ENCODE measurements at places on chromosomes 1 and 21.

GRCh38 chr21:32547018-32547417, 38.3 kb downstream of the TCP10L start:
- no peak for DNase-seq

DNA sequence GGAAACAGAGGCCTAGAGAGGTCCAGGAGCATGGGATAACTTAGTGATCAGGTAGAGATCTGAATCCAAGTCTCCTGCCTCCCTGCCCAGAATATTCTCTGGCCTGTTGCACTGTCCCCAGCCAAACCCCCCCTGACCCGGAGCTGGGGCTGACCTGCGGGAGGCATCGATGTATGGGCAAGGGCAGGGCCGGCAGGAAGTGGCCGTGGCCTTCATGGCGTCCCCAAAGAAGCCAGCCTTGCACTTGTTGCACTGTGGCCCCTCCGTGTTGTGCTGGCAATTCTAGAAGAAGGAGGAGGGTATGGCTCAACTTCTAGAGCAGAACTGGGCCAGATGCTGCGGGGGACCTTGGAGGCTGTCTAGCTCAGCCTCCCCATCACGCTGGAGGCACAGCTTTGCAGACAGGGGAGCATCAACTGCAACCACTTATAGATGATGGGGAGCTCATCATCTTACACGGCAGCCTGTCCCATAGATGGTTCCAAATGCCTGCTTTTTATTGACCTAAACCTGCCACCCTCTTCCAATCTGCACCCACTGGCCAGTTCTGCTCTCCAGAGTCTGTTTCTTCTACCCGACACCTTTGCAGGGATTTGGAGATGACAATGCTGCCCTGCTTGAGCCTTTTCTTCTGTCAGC, 58.2 kb downstream of the HSPG2 start:
- DNase-seq, result no peak

DNA sequence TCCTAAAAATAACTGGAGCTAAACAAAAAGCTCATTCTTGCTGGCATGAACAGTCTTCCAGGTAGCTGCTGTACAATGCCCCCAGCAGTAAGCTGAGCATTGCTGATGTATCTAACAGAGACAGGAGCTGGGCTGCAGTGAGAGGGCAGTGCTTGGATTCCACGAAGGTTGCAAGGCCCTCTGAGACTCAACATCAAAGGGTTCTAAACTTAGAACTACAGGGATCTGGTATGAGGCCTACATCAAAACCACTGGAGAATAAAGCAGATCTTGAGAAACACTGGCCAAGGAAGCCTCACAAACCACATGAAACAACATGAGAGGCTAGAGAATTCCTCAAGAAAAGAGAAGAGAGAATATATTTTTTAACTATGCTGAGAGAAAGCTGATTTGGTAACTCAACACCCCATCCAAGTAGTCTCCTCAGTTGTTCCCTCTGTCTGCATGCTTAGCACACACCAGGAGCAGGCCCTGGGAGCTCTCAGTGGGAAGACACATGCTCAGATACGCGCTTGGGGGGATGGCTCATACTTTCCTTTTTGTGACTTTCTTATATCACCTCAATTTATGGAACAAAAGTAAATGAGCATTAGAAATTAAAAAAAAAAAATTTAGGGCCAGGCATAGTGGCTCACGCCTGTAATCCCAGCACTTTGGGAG, 27.7 kb downstream of the DSTYK start:
- DNase-seq, result peak; percentile 35

DNA sequence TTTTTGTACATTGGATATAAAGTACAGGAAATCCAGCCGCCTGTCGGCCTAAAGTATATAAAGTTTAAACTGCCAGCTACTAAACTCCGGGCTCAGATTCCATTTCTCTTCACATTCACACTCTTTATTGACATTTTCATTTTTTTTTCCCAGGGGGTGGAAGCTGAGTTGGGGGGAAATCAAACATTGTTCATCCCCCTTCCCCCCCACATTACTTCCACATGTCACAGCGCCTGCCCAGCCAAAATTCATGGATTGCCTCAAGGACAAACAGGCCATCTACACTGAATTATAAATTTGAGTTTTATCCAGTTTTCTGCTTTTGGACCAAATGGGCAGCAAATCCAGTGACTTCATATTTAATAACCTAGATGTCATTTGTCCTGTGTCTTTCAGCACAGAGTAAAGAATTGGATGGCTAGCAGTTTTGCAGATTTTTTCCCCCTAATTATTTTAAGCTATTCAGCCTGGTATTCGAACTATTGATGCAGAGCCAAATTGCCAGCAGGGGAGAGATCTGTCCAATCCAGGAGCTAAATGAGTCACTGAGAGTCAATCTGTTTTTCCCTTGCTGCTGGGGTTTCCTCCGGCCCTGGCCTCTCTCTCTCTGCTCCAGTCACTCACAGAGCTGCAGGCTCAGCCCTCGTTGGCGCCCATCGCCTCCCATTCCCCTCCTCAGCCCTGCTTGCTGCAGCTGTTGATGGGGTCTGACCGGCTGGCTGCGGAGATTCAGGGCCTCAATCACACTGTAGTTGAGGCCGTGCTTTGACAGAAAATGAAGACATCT, 98.0 kb downstream of the LMO4 start:
- peak; percentile 48 for DNase-seq

DNA sequence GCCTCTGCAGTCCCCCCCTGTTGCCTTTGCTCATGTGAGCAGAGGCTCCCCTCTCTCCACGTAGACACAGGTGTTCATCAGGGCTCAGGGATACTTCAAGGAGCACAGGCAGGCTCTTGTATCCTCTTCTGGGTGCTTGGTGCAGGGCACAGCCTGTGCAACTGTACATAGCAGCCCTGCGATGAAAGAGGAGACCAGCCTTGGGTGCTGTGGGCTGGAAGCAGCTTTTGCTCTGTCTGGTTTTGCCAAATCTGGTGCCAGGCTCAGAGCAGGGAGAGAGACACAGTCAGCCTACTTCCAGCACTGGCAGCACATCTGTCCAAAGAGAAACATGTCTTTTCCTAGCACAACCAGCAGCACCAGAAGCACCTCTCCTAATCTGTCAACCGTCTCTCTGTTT, 132.1 kb downstream of the ETS2 start:
- no peak for DNase-seq
